ENCODE measurements at places on chromosomes 12 and 14.
A peak's percentile ranks its signal among the peaks of the same experiment; 100 is the strongest.

GRCh38 chr14:75191100-75191499 is 14.7 kb upstream of the TMED10 start:
- no peak for DNase-seq

DNA sequence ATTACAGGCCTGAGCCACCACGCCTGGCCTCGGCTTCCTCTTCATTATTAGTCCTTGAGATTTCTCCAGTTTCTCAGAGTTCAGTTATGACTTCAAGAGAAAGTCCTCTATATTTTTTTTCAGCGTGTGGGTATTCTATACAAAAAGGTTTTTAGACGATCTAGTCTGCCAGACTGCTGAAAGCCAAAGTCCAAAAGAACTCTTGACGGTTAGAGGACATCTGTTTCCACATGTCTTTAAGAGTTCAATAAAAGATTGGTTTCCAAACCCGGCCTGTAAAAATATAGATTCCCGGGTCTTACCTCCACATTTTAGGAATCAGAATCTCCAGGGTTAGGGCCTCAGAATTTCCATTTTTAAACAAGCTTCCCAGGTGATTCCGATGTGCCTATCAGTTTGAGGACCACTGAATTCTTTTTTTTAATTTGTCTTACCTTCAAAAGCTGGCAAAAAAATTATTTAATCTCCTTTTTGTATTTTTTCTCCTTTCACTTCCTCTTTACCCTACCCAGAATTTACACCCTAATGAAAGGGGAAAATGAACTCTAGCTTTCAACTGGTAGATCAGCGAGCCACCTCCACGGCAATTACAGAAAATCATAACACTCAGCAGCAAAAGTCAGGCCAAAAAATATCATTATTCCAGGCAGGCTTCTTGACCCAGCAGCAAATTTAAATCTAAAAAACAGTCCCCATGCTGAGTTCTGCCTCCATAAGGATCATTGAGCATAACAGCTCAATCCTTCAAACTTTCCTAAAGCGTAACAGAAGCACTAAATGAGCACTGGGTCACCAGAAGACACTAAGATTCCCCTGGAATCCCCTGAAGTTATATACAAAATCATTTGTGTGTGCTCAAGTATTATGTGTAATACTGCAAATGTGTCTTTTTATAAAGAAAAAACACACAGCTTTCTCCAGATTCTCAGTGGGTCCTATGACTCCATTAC is 8.7 kb downstream of the NT5DC3 start:
- DNase-seq, result no peak

- no peak for DNase-seq
Measured at GRCh38 chr14:101772770-101773169, 11.3 kb downstream of the PPP2R5C start.

DNA sequence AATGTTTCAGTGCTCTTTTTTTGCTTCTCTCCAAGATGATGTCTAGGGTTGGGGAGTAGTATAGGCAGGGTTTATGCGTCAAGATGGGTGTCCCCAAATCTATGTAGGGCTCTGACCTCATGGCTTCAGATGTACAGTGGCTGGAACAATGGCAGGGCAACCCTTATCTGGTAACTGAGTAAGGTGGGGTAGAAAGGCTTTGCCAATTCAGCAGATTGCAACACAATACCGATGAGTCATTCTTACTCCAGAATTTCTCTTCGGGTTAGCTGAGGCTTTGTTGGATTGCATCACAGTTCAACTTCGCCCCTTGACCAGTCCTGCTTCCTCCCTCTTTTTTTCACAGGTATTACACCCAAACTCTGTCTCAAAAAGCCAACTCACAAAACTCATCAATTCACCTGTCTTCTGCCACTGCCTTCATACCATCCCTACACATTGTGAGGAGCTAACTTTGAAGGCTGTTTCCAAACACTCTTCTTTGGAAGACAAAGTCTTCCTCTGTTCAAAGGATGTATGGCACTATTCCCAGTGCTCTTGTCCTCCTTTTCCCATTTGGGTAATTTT is 190.2 kb upstream of the CNOT2 start:
- DNase-seq, result no peak

- DNase-seq, result no peak
Measured at GRCh38 chr12:104504146-104504545, 47.4 kb downstream of the CHST11 start.

DNA sequence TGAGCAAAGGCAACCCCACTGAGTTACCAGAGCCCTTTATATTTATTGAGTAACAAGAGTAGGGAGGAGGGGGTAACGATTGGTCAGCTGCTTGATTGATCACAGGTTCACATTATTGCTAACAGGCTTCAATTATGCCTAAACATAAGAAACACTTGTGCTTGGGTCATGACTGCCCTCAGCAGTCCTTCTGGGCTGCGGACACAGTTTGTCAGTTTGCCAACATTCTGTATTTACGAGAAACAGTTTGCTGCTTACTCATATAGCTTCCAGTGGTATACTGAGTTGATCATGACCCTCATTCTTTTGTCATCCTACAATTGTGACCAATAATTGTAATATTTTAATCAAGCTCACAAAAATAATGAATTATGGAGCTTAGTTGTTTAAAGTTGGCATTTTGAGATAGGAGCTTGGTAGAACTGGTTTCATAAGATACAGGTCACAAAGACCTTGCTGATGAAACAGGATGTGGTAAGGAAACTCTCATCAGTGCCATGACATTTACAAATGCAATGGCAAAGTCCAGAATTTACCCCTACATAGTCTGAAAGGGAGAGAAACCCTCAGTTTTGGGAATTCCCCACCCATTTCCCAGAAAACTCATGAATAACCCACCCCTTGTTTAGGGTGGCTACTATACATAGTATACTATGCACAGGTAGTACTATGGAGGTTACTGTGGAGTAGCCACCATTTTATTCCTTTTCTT is 1421.0 kb upstream of the FLRT2 start:
- DNase-seq, result no peak

GRCh38 chr14:104249089-104249488 is 110.7 kb downstream of the KIF26A start:
- no peak for DNase-seq

- no peak for DNase-seq
Measured at GRCh38 chr14:104753528-104754212, 723 bp downstream of the SIVA1 start.

DNA sequence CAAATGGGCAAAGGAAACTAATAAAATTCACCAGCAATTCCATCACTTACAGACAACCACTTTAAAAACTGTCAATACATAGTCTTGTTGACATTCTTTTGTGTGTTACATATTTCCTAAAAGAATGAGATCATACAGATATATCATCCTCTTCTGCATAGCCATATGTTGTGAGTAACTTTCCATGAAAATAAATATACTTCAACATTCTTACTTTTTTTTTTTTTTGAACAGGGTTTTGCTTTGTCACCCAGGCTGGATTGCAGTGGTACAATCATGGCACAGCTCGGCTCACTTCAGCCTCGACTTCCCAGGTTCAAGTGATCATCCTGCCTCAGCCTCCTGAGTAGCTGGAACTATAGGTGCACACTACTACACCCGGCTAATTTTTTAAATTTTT is 20.9 kb downstream of the ZC2HC1C start:
- DNase-seq, result no peak

- no peak for DNase-seq
Measured at GRCh38 chr12:2373307-2373706, 320.5 kb downstream of the CACNA1C start.

DNA sequence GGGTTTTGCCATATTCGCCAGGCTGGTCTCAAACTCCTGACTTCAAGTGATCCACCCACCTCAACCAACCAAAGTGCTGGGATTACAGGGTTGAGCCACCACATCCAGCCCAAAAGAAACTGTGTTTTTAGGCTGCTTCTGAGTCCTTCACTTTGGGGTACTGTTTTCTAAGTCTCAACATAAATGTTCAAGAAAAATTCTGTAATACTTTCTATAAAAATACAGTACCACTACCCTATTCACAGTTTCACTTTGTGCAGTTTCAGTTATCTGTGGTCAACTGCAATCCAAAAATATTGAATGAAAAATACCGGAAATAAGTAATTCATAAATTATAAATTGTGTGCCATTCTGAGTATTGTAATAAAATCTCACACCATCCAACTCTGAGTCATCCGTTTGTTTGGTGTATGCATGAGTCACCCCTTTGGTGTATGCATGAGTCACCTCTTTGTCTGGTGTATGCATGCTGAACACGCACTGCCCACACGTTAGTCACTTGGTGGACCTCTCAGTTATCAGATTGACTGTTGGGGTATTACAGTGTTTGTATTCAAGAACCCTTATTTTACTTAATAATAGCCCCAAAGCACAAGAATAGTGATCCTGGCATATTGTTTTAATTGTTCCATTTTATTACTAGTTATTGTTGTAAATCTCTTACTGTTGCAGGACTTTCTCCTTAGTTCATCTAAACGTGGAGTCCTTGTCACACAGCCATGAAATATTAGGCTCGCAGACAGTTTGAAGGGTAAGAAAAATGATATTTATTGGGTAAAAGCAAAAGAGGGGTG is 190.2 kb downstream of the FSCB start:
- peak; percentile 14 for DNase-seq

GRCh38 chr14:68574906-68575305 is 218.0 kb downstream of the ZFP36L1 start:
- no peak for DNase-seq

DNA sequence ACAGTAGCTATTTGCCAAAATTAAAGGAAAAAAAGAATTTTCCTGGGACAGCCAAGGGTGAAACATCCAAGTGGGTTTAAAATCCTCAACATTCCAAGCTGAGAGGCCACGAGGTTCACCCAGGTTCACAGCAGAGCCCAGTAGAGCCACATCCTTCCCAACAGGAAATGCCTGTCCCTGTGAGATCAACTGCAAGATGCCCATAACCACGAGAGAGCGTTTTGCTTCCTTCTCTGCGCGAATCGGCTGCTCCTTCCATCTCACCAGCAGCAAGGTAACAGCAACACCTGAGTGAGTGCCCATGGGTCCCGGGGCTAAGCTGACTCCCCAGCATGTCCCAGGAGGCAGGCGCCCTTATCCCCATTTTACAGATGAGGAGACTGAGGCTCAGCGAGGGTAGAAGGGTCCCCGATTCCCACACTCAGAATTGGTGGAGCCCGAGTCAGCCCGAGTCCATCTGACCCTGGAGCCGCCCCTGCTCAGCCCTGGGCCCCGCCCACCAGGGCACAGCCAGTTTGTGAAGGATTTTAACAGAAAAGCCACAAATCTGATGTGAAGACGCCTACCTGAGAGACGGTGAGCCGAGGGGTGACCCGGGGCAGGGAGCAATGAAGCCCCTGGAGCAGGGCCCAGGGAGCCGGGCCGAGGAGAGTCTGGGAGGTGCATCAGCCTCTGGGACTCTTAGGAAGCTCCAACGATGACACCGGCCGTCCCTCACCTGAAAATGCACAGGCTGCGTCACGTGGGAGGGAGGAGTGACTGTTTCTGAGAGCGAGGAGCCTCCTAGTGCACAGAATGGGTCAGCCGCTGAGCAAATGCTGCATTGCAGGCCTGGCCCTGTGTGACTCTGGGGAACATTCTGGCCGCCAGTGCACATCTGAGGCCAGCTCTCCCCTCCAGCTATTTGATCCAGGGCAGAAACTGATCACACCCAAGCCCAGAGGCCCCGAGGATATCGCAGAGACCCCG is 236.9 kb upstream of the SFSWAP start:
- DNase-seq, result no peak

DNA sequence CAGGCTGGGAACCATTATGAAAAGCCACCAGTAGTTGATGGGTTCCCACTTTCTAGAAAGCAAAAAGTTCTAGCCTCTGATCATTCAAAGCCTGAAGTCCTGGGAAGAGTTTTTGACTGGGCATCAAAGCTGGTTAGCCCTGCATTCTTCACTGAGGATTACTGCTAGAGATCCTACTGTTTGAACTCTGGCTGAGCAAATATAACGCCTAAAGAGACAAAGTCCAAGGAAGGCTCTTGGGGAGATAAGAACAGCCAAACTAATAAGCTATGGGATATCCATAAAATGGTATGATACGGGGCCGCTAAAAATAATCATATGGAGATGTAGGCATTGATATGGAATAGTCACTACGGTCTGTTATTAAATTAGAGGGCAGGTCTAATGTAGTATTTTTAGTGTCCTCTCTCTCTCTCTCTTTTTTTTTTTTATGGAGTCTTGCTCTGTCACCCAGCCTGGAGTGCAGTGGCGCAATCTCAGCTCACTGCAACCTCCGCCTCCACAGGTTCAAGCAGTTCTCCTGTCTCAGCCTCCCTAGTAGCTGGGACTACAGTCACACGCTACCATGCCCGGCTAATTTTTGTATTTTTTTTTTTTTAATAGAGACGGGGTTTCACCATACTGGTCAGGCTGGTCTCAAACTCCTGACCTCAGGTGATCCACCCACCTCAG is 35.5 kb downstream of the PLXNC1 start:
- DNase-seq, result no peak

DNA sequence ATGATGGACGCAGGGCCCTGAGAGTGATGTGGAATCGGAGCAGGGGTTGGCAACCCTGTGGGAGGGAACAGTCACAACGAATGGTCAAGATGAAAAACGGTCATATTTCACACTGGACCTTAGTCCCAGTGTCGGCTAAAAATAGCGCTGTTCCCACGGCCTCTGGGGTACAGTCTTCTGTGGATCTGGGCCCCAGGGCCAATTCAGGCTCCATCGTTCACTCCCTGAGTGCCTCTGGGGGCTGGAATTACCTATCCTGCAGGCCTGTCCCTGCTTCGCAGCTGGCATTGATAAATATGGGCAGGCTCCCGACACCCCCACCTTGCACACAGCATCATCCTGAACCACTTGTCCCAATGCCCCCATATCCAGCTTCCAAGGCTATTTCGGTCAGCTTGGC is 18.6 kb downstream of the GSC start:
- DNase-seq, result no peak

GRCh38 chr12:65081496-65081895 is 39.6 kb downstream of the WIF1 start:
- DNase-seq, result no peak

- no peak for DNase-seq
Measured at GRCh38 chr14:93734086-93734822, 54.0 kb downstream of the PRIMA1 start.

- no peak for DNase-seq
Measured at GRCh38 chr14:32865827-32866376, 72.8 kb upstream of the NPAS3 start.

DNA sequence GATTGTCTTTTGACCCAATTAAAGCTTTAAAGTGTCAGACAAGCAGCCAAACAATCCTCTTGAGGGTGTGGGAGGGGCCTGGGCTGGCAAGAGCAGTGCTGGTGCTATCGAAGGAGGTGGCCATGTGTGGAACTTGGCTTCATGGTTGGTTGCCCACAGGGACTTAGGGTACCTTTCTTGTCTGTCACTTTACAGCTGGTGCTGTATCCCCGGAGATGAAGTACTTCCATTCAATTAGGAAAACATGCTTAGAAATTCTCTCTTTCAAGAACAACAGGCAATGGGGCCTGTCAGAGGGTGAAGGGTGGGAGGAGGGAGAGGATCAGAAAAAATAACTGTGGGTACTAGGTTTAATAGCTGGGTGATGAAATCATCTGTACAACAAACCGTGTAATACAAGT is 86.5 kb downstream of the DAAM1 start:
- DNase-seq, result peak; percentile 27
